ENCODE measurements at places on chromosomes 7 and 10. TPM values are rescaled to one million over a fixed set of nuclear protein-coding genes. Genes with fewer than 3 reads are reported as not detected.

Gene MRLN
- not detected for total RNA-seq

Gene CDHR1
- 0.24 TPM for total RNA-seq

Gene C10orf90
- total RNA-seq: not detected

Gene KNDC1
- total RNA-seq: 13.4 TPM

Gene KCP
- 0.20 TPM for total RNA-seq

Gene KMT2C
- 47.7 TPM for total RNA-seq

Gene IFIT1B
- total RNA-seq: not detected

Gene ZNF117
- total RNA-seq: 16.6 TPM

Gene ANKMY2
- 48.0 TPM for total RNA-seq

Gene SAP25
- total RNA-seq: not detected

Gene TFEC
- 34.8 TPM for total RNA-seq

Gene GJD4
- 0.17 TPM for total RNA-seq

Gene ABCC2
- total RNA-seq: 56.7 TPM

Gene CYP51A1
- total RNA-seq: 414 TPM

Gene PRKG1
- total RNA-seq: 8.1 TPM

Gene TAC1
- total RNA-seq: 0.48 TPM

Gene ODAD2
- 0.52 TPM for total RNA-seq

Gene CAPZA2
- 143 TPM for total RNA-seq

Gene TUBB8
- total RNA-seq: 0.80 TPM

Gene AFAP1L2
- 6.1 TPM for total RNA-seq

Gene HIF1AN
- 13.7 TPM for total RNA-seq

Gene LRGUK
- total RNA-seq: 2.4 TPM

Gene MEIG1
- total RNA-seq: not detected

Gene CYP2E1
- 0.43 TPM for total RNA-seq

Gene ZNHIT1
- 105 TPM for total RNA-seq

Gene ANKRD1
- total RNA-seq: 105 TPM

Gene SMIM30
- total RNA-seq: 103 TPM

Gene PSD
- total RNA-seq: 13.1 TPM

Gene PAX4
- total RNA-seq: 0.24 TPM

Gene GIMAP6
- 1.0 TPM for total RNA-seq

Gene SPOCK2
- total RNA-seq: 3.0 TPM

Gene GIMAP4
- 1.8 TPM for total RNA-seq

Gene ZNF853
- 9.0 TPM for total RNA-seq

Gene SEMA4G
- total RNA-seq: 48.6 TPM

Gene FBXO24
- total RNA-seq: 1.1 TPM

Gene HOXA6
- total RNA-seq: not detected

Gene COMTD1
- 36.7 TPM for total RNA-seq

Gene PIP
- not detected for total RNA-seq

Gene PON1
- total RNA-seq: 37.4 TPM

Gene NANOS1
- total RNA-seq: 4.5 TPM

Gene AP1S1
- total RNA-seq: 85.8 TPM

Gene SLC25A40
- 21.6 TPM for total RNA-seq

Gene ASZ1
- total RNA-seq: not detected

Gene ACSM6
- total RNA-seq: not detected

Gene COL17A1
- 7.5 TPM for total RNA-seq

Gene ZNF107
- 1.8 TPM for total RNA-seq

Gene CFAP58
- total RNA-seq: 0.20 TPM

Gene SFTPD
- 55.5 TPM for total RNA-seq

Gene SPDYE2B
- total RNA-seq: not detected

Gene BLNK
- 6.9 TPM for total RNA-seq

Gene LIPK
- not detected for total RNA-seq

Gene MOGAT3
- 6.3 TPM for total RNA-seq

Measured in hepatocyte (in vitro differentiated cells).